Germinal center (tissue), 1 donor: ENCODE measurements at places on chromosomes 11 and 22.

GRCh38 chr11:80327956-80328614 lies 887.3 kb upstream of the TENM4 start:
- DNase-seq, result no peak

GRCh38 chr22:29517215-29517908 lies 36.2 kb downstream of the THOC5 start:
- no peak for DNase-seq

DNA sequence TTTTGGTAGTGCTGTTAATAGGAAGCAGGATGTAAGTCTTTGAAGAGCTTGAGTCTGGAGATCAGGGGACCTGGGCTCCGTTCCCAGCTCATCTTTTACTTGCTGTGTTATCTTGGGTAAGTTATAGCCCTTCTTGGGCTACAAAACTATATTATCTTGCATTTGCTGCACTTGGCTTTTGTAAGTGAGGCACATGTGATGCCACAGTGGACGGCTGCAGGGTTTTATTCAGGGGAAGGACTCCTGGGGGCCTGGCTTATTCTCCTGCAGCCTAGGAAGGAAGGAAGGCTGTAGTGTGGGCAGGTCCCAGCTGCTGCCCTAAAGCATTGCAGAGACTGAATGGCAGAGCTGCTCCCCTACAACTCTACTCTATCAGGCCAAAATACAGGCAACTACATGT lies 6.4 kb downstream of the CD82 start:
- DNase-seq, result no peak

- no peak for DNase-seq
Measured at GRCh38 chr11:121794671-121795141, 321.3 kb downstream of the BLID start.

- DNase-seq, result no peak
Measured at GRCh38 chr11:119685111-119685746, 43.8 kb downstream of the NECTIN1 start.

GRCh38 chr11:75371949-75372876 lies 20.8 kb upstream of the ARRB1 start:
- DNase-seq, result no peak
